ENCODE measurements at places on chromosomes 3 and 15. TPM values are rescaled to one million over a fixed set of nuclear protein-coding genes. Genes with fewer than 3 reads are reported as not detected.

The LYZL4 gene
- not detected for total RNA-seq

The GUCA1C gene
- not detected for total RNA-seq

The FBXO22 gene
- 91.3 TPM for total RNA-seq

The GNAT1 gene
- not detected for total RNA-seq

The PAK6 gene
- total RNA-seq, result 0.15 TPM

The C15orf39 gene
- total RNA-seq, result 33.8 TPM

The REC114 gene
- not detected for total RNA-seq

The FAM81A gene
- 12.7 TPM for total RNA-seq

The SPG21 gene
- 134 TPM for total RNA-seq

The WDR82 gene
- total RNA-seq, result 47.6 TPM

The PTX3 gene
- 1.2 TPM for total RNA-seq

The OSTN gene
- total RNA-seq, result not detected

The CYP19A1 gene
- 0.16 TPM for total RNA-seq

The RBP2 gene
- total RNA-seq, result not detected

The MEGF11 gene
- 0.39 TPM for total RNA-seq

The GPR176 gene
- 10.4 TPM for total RNA-seq

The UACA gene
- total RNA-seq, result 51.4 TPM

The LRRC31 gene
- total RNA-seq, result not detected

The CCR4 gene
- total RNA-seq, result 0.03 TPM

The IQCF5 gene
- not detected for total RNA-seq

The LRTM1 gene
- total RNA-seq, result not detected

The TRPM1 gene
- not detected for total RNA-seq

The EPM2AIP1 gene
- total RNA-seq, result 5.4 TPM

The KLF15 gene
- 0.08 TPM for total RNA-seq

The GRK7 gene
- not detected for total RNA-seq

The LCTL gene
- total RNA-seq, result not detected

The MORC1 gene
- total RNA-seq, result not detected

The GHSR gene
- total RNA-seq, result not detected

The FRMD5 gene
- 3.7 TPM for total RNA-seq

The ACP3 gene
- not detected for total RNA-seq

The FNDC3B gene
- 27.0 TPM for total RNA-seq

The RAB11A gene
- total RNA-seq, result 284 TPM

The DNAJA4 gene
- total RNA-seq, result not detected

The IP6K1 gene
- 22.7 TPM for total RNA-seq

The RLBP1 gene
- total RNA-seq, result not detected

The ADAMTS7 gene
- total RNA-seq, result 6.1 TPM

The PPP1R14D gene
- not detected for total RNA-seq

The GHRL gene
- 0.14 TPM for total RNA-seq

The FANCD2 gene
- 16.4 TPM for total RNA-seq

The CPN2 gene
- not detected for total RNA-seq

The FGF12 gene
- total RNA-seq, result 0.69 TPM

The AQP9 gene
- total RNA-seq, result not detected

The NEO1 gene
- total RNA-seq, result 28.9 TPM

The PTH1R gene
- 0.51 TPM for total RNA-seq

The DISP2 gene
- total RNA-seq, result 1.9 TPM

The CCDC32 gene
- total RNA-seq, result 15.7 TPM

The THBS1 gene
- total RNA-seq, result 23.9 TPM
